Immature natural killer cell (primary cell): ENCODE measurements at places on chromosomes 16 and 17. TPM values are rescaled to one million over a fixed set of nuclear protein-coding genes. Genes with fewer than 3 reads are reported as not detected.

DNA sequence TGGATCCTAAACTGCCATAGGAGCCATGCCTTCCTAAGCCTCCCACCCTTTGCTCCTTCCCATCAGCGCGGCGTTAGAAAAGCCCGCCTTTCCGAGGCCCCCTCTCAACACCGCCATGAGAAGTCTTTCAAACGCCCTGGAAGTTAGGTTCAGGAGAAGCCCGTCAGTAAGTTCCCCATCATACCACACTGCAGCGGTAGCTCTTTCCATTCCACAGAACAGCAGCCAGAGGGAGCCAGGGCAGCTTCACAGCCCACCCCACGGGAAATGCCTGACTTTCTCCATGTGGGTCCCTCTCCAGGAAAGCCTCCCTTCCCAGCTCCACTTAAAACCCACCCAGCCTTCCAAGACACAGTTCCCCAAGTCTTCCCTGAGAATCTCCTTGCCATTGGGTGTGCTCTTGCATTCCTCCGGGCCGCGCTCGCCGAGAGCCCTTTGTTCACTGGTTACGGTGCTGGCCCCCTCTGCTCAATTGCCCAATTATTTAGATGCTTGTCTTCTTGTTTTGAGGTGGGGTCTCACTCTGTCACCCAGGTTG, 28.7 kb downstream of the KIAA0513 start:
- DNase-seq, result no peak

Gene TEN1
- polyA plus RNA-seq, result 40.2 TPM

- DNase-seq, result no peak
Observed at GRCh38 chr16:67749436-67750078, 30.4 kb upstream of the GFOD2 start.

DNA sequence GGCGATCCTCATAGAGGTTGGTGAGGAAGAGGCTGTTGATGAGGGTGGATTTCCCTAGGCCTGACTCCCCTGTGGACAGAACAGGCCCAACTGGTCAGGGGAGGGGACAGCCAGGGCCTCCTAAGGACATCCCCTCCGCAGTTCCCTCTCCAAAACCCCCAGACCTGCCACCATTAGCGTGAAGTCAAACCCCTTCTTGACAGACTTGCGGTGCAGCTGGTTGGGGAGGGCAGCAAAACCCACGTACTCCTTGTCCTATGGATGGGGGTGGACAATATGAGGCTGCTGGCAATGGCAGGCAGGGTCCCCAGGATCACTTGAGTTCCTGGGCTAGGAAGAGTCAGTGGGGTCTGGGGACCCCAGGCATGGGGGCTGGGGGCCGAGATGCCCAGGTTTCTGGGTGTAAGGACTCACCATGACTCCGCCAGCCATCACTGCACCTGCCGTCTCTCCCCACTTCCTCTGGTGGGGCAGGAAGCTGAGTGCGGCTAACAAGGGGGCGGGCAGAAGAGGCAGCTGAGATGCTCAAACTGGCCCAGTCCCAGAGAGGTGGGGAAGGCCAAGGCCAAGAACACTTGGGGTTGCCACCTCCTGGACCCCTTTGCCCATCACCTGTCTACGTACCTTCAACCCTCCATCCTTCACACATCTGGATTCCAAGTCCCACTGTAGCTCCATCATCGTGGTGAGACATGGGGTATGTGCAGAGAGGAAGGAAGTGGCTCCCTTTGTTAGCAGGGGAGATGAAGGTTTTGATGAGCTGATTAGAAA, at the start of gene SEPTIN1:
Gene SEPTIN1 (minus strand): TSS at position 451 of the 771 bp plus-strand sequence. CDS start 19 bp downstream, at position 432.
- peak; percentile 80 for DNase-seq

DNA sequence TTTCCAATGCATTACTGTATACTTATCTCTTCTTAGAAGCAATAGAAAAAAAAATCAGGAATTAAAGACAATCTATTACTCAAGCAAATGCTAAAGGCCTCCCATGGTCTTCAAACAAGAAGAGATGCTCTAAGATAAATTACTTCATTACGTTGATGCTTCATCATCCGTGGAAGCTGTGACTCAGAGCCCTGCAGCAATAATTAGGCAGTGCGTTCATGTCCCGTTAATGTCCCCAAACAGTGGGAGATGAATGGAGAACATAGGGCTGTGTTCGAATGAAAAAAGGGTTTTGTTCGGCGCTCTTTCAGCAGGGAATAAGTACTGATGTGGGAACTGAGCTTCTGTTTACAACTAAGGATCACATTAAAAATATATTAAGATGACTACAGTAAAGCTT, 15.9 kb upstream of the PDXDC1 start:
- DNase-seq, result no peak

- DNase-seq, result no peak
Observed at GRCh38 chr16:79301051-79301450, 299.5 kb downstream of the MAF start.

Gene HBA1
- 119 TPM for polyA plus RNA-seq

DNA sequence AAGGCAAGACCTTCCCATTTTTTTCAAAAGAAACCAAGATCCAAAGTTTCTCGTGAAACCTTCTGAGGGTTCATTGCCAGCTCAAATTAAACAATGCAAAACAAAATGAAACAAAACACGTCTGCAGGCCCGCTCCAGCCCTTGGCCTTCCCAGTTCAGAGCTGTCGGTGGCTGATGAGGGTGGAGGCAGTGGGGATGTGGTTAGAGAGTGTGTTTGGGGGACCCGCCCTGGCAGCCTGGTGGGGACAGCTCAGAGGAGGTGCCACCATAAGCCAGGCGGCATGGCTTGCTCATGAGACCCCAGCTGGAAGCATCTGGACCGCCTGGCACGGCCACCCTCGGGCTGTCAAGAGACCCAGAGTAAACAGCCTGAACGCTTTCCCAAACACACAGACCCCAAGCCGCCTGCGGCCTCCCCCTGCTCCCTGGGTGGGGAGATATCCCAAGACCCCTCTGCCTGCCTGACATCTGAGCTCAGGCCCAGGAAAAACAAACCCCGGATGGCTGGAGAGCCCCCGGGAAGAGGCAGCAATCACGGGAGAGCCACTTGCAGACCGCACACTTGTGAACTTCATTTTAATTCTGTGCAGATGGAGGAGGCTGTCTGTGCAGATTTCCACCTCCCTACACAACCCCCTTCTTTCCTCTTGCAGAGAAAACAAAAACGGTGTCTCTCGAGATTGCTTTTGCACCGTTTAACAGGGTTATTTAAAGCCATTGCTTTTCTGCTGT, 35.4 kb upstream of the LITAF start:
- DNase-seq, result peak; percentile 86

GRCh38 chr17:68418876-68419275, 38.4 kb downstream of the WIPI1 start:
- no peak for DNase-seq

- no peak for DNase-seq
Observed at GRCh38 chr17:5677620-5678019, 93.3 kb upstream of the NLRP1 start.

GRCh38 chr17:73452009-73452408, 140.2 kb upstream of the CDC42EP4 start:
- no peak for DNase-seq

DNA sequence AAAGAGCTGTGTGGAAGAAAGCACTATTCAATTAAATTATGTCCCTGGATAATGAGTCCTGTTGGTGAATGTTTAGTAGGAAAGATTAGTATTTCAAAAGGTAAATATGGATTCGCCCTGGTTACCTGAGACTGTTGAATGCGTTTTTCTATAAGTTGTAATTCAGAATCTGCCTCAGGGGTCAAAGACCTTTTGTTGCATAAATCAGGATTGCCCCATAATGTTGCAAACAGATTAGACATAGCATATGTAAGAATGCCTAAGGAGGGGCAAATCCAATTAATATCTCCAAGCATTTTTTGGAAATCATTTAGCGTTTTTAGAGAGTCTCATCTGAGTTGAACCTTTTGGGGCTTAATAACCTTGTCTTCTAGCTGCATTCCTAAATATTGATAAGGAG, 70.1 kb upstream of the ARL4D start:
- no peak for DNase-seq

DNA sequence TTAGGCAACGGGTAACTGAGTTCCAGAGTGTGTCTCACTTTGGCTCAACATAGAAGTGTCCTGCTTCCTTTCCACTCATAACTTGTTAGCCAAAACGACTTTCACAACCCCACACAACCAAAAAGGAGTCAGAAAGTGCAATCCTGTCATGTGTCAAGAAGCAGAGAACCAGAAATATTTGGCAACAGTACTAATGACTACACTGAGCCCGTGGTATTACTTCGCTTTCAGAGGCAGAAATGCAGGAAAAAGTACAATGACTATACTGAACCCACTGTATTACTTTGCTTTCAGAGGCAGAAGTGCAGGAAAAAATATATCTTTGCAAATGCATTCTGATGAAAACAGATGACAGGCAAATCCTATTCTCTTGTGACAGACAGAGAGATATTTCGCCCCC, 484.6 kb downstream of the KIF2B start:
- no peak for DNase-seq

DNA sequence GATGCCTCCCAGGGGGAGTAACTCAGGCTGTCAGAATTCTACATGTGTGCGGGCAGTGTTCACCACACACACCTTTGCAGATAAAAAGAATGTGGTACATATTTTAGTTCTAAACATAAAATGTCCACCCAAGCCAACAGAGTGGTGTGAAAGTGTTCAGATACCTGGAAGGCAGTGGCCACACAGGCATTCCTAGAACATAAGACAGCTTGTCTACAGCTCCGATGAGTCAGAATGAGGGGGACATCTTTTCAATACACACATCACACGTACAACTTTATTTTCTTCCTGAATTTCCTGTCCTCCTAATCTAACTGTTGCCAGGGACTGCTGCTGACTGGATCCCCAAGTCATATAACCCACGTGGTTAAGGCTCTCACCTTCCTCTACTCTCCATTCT, 142.3 kb downstream of the ZFHX3 start:
- no peak for DNase-seq

- no peak for DNase-seq
Observed at GRCh38 chr16:65392806-65393565, 271.1 kb upstream of the CDH11 start.

- no peak for DNase-seq
Observed at GRCh38 chr16:2516391-2517240, 2.9 kb downstream of the ATP6V0C start.

- DNase-seq, result no peak
Observed at GRCh38 chr17:61749823-61750404, 113.4 kb downstream of the BRIP1 start.

DNA sequence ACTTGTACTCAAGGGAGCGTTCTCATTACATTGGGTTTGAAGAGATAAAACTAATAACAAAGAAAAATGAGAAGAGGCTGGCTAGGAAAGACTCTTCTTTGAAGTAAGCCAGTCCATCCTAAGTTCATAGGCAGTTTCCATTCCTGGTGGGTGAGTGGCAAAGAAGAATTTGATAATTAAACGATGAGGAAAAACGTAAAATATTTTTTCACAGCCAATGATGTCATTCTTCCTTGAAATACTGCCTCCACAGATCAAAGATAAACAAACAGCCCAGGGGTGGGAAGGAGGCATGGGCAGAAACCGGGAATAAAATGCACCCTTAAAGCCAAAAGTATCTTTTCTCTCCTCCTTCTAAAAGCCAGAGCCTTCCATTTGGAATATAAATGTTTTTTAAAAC, 346.6 kb downstream of the PMP22 start:
- no peak for DNase-seq

Gene CRISPLD2
- 0.09 TPM for polyA plus RNA-seq

Gene DBF4B
- polyA plus RNA-seq, result 0.52 TPM

DNA sequence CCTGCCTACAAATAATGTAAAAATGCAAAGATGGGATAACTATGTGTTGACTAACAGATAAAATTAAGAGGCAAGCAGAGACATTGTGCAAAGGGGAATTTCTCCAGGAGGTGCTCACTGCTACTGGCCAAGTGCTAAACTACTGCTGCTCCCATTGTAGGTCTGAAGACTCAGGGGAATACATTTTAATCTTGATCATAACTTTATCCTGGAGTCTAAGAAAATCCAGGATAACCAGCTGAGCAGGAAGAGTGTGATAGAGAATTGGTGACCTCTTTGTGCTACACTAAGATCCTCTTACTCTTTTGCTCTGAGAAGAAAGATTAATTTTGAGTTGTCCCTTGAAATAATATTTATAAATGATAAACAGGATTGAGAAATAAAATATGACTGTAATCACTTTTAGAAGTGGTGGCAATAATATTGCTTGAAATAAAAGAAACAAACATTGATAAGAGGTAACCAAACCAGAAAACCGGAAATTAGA, 5.9 kb downstream of the RNF43 start:
- DNase-seq, result no peak

Gene TOX3
- not detected for polyA plus RNA-seq

DNA sequence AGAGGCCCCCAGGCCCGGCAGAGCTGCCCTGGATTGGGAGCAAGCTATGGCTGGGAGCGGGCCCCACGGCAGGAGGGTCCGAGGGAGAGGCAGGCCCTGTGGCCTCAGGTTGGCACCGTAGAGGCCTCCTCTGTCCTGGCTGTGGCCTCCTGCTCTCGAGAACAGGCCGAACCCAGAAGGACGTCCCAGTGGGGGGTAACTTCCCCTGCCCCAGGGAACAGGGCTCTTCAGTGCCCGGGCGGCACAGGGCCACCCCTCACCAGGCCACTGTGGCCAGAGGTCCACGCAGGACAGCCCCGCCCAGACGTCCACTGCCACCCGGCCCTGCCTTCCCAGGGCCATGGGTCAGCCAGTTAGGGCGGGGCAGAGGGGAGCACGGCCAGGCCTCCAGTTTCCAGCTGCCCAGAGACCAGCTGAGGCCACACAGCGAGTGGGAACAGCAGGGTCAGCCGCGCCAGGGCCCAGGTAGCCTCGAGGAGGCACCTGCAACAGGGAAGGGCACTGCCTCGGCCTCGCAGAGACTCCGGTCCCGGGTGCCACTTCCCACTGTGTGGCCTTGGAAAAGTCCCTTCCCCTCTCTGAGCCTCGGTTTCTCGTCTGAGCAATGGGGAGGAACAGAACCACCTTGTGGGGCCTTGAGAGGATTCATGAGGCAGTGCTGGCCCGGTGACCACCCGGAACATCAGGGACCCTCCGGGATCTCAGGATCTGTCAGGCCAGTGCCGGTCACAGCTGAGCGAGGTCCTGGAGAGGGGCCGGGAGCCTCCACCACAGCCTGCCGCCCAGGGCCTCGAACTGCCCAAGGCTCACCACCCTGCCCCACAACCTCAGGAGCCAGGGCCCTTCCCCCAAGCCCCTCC, 32.0 kb downstream of the ZNF469 start:
- DNase-seq, result no peak
